ENCODE measurements at places on chromosomes 13 and 19.

DNA sequence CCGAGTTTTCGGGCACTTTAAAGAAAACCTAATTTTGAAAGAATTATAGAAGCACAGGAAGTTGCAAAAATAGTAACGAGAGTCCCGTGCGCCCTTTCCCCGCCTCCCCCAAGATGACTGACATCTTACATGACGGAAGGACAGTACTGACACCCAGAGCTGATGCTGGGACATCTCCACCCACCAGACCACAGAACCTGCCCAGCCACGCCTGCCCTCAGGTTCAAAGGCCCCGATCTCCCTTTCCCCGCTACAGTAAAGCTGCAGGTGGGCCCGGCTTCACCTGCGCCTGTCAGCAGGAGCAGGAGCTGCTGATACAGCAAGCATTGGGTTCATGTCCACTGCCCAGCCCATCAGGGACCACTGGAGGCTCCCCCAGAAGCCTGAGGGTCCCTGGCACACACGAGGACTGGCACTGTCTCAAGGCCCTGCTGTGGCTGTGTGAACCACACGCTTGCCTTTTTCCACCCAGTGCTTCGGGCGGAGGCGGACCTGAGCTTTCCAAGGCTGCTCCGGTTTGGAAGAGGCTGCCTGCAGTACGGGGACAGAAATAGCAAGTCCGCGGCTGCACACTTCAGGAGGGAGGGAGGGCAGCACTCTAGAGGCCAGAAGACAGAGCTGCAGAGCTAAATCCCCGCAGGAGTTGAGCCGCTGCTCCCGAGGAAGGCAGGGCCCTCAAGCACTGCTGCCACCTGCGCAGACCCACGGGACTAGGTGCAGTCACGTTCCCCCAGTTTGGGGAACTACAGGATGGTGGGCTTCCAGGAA is 8.7 kb downstream of the MAP2K2 start:
- peak; percentile 70 for DNase-seq

DNA sequence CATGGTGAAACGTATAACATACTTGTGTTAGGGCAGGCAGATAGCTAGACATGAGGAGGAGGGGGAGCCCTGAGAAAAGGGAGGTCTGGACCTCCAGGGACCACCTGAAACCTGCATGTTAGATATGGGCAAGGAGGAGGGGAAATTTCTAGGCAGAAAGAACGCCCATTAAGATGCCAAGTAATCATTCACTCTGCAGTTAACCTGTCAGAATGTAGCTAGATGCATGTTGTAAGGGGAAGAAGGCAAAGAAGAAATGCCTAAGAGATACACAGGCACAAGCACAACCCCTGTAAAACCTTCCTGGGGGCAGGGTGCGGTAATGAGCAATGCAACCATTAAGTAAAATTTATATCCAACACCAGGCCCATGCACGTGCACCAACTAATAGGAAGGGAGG is 1055.3 kb upstream of the SPRY2 start:
- no peak for DNase-seq

DNA sequence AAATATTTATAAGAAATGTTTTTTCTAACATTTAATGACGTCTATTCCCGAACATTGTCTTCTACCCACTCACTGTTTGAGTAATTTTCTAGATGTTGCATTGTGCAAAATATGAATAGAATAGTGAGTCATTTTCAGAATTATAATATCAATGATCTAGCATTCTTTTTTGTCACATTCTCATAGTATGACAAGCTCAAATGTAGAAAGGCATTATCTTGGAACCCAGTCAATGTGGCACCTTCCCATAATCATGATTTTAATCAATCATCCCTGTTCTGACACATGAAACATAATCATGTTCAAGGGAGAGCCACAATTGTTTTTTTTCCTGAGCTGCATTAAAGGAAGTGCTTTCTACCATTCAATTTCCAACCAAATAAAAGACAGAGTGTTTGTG is 265.8 kb downstream of the OXGR1 start:
- no peak for DNase-seq

DNA sequence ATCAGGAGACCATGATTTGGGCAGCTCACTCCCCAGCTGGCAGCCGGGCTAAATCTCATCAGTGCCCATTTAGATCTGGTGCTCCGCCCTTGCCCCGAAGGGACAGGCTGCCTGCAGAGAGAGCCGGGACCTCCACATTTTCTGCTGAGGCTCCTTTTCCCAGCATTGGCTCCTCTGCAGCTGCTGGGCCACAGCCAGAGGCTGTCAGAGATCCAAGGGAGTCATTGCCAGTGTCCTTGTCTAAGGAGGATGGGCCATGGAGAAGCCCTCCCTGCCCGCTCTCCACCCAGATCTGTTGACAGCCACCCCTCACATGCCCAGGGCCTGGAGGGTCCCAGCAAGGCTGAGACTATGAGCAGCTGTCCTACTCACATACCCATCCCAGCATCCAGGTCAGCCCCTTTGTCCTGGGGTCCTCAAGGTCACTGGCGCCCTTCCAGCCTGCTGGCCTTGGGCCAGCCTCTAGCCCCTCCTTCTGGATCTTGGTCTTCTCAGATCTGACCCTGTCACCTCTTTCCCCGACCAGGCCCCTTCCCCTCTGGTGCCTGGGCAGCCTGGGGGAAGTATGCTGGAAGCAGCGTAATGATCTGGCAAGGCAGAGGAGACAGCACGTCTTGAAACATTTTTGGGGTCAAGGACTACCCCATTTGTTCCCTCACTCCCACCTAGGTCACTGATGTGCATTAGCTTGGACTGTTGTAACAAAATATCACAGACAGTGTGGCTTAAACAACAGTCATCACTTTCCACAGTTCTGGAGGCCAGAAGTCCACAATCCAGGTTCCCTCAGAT is 7.9 kb downstream of the PIN1 start:
- DNase-seq = no peak

GRCh38 chr13:39777527-39778061 is 122.1 kb downstream of the COG6 start:
- DNase-seq = peak; percentile 21

DNA sequence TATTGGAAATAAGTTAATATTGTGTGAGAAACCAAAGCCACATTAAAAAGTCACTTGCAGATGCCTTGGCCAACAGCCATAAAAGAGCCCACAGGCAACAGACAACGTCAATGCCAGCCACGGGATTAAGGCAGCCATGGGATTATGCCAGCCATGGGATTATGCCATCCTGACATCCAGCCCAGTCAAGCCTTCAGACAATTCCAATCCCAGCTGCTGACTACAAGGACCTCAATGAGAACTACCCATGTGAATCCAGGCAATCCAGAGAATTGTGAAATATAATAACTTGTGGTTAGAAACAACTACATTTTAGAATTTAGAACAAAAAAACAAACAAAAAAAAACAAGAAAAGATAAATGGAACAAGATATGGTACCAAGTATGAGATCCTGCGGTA is 356.6 kb downstream of the EFNB2 start:
- no peak for DNase-seq

- DNase-seq = no peak
Measured at GRCh38 chr13:32811297-32811800, 204.9 kb upstream of the KL start.

Data from CD4-positive, alpha-beta T cell treated with Interleukin-2 at 100 ng/mL for 4 hours (primary cell).